AG04449 (cell line): ENCODE measurements at places on chromosomes 2 and 18.

DNA sequence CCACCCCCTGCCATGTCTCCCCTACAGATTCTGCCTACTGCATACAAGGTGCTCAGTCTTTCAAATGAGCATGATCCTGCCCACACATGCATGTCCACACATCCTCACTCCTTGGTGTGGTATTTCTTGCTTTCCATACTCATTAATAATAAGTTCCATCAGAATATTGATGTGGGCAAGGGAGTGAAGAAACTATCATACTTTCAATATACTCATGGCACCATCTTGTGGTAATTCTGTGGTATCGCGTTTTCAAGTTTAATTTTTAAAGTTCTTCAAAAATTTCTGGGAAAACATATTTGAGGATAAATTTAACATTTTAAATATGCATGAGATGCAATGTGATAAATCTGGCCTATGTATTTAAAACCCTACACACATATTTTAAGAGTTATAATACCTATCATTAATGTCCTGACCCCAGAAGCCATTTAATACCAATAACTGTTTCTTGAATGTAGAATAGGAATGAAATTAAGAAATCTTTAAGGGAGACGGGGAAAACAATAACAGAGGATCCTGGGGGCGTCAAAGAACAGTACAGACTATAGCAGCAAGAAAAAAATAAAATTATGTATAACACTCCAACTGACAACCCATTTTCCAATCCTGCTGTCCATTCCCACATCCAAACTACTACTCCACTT, 110.1 kb downstream of the ZNF385B start:
- DNase-seq = no peak

DNA sequence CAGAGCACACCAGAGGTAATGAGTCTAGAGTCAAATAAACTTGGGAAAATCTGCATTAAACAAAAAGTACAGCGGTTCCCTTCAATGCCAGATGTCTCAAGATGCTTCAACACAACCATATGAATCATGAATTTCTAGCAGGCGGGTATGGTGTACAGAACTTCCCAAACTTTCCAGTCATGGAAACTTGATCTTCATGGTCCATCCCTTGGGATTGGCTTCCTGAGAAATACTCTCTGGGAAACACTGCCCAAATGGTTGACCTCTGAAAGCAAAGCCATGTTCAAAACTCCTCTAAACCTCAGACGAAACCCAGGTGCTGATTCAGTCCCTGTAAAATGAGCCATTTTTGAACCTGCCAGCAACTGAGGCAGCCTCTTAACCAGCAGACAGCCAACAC, 16.4 kb upstream of the TMEM247 start:
- DNase-seq = no peak

DNA sequence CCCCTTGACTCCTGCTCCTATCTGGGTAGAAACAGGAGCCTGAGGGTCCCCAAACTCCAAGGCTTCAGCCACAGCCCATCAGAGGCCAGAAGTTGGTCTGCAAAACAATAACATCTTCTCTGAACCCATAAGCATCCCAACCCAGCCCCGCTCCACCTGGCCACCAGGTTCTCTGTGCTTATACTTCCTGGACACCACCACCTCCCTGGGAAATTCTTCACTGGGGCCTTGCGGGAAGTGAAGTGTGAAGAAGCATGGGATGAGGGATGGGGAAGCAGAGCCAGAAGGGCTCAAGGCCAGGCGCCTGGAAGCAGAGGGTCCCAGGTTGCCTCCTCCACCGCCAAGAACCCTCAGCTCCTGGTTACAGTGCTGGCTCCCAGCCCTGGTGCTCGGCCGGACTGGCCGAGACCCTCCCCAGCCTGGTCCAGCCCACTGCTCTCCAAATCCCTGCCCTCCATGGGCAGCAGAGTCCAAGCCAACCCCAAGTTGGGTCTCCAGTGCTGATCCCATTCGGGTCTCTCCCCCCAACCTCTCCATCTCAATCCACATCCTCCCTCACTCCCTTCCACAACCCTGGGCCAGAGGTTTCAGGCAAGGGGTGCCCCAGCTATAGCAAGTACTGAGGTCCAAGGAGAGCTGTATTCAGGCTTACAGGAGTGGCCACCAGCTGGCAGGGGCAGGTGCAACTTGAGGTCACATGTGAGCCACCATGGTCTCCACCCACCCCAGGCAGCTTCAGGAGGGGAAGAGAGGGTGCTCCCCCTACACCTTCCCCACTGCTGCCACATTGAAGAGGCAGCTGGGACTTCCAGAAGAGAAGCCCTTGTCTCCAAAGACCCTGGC, 60.7 kb downstream of the TNS1 start:
- DNase-seq = no peak

DNA sequence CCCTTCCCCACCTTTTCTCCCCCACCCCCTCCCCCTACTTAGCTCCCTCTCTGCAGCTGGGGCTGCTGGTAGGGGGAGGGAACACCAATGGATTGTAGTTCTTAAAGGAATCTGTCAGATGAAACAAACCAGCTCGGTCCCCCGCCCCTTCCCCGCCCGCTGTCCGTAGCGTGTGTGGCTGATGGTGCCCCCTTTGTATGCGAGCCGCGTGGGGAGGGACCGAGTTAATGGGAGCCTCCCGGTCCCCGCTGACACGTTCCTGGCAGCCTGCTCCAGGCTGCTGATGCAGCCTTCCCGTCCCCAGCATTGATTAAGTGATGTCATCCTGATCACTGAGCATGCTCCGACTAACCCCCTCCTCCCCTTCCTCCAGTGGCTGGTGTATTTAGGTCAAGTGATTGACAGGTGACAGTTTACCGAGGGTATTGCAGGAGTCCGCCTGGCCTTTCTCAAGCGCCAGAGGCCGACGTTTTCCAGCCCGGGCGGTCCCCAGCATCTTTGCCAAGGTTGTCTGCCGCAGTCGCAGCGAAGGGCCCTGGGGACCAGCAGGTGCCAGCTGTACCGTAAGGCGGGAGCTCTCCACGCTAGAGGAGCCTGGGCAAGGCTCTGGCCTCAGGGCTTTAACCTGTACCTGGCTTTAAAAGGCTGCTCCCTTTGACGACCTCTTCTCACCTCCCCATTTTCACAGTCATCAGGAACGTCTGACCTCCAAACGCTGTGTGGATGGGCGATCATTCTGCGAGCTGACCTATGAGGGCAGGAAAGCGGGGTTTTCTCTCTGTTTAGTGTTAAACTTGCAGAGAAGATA, 1.8 kb downstream of the KIF5C start:
- no peak for DNase-seq

- no peak for DNase-seq
Observed at GRCh38 chr18:78726326-78727056, 253.1 kb upstream of the SALL3 start.

- DNase-seq = no peak
Observed at GRCh38 chr2:176107731-176108181, 676 bp downstream of the HOXD11 start.

- no peak for DNase-seq
Observed at GRCh38 chr2:124664363-124664762, 639.3 kb downstream of the CNTNAP5 start.

DNA sequence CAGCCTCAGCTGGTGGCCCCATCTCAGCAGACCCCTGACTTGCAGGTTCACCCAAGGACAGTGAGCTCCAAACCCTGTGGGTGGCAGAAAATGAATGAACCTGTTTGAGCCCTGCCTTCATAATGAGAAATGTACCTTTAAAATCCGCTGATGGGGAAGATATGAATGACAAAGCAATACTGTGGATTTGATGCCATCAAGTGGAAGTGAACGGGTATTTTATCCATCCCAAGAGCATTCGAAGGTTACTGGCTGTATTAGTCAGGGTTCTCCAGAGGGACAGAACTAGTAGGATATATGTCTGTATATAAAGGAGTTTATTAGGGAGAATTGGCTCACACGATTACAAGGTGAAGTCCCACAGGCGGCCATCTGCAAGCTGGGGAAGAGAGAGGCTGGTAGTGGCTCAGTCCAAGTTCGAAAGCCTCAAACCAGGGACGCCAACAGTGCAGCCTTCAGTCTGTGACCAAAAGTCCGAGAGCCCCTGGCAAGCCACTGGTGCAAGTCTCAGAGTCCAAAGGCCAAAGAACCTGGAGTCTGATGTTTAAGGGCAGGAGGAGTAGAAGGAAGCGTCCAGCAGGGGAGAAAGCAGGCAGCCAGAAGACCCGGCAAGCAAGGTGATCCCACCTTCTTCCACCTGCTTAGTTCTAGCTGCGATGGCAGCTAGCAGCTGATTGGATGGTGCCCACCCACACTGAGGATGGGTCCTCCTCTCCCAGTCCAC, 32.1 kb downstream of the TOGARAM2 start:
- no peak for DNase-seq

GRCh38 chr18:30970196-30970816, 72.2 kb downstream of the DSC3 start:
- DNase-seq = no peak

DNA sequence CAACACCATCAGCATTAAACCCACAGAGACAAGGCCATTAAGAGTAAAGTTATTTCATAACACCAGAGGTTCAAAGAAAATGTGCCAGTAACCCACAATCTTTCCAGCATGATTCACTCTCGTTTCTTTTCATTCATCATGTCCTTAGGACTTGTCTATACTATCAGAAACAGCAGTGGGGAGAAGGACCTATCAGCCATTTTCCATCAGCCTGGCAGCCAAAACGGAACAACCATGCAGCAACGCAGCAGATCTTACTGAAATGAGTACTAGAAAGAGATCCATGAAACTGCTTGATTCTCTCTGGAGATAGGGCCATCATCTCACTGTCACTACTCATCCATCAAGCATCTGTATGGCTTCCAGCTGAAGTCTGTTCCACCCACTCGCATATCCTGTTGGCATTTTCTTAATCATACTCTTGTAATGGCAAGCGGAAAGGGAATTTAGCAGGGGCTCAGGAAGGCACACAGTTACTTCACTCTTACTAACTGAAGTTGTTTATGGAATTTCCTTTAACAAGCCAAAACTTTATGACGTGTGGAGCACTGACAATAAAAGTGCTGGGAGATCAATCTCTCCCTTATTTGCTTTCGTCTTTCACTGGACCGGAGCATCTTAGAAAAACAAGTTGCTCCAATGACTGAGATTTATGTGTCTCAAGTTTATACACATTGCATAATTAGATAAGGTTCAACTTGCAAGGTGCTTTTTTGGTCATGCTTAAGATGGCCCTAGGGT, 69.7 kb downstream of the EPHA4 start:
- DNase-seq = peak; percentile 34

- no peak for DNase-seq
Observed at GRCh38 chr2:223815884-223816570, 21.4 kb downstream of the AP1S3 start.

GRCh38 chr2:67565761-67566160, 168.6 kb downstream of the ETAA1 start:
- DNase-seq = no peak

DNA sequence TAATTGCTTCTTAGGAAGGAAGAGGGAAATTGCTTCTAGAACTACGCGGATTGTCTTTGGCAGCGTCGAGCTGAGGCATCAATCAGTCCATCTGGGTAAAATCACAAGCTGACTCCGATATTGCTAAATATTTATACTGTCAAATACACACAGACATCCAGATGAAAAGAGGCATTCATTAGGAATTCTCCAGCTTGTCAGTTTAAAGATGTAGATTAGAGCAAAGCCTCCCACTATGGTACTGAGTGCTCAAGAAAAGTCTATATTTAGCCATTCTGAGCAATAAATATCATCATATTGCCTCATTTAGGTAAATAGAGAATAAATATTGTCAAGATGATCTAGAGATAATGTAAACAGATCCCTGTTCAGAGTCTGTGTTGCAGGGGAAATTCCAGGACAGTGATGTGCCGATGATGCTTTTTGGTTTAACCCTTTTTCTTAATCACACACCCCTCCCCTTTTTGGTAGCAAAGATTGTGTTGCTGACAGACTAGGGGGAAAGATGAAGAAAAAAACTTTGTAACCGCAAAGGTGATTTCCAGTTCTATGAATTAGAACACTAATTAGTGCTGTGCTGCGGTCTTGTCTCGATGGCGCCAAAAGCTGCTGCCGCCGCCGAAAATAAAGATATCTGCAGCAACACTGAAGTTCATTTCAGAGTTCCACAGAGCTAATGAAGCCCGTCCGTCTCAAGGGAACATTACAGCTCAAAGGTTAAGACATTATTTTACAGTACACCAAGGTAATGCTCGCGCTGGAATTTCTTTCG, 171.8 kb downstream of the PTGR3 start:
- no peak for DNase-seq

DNA sequence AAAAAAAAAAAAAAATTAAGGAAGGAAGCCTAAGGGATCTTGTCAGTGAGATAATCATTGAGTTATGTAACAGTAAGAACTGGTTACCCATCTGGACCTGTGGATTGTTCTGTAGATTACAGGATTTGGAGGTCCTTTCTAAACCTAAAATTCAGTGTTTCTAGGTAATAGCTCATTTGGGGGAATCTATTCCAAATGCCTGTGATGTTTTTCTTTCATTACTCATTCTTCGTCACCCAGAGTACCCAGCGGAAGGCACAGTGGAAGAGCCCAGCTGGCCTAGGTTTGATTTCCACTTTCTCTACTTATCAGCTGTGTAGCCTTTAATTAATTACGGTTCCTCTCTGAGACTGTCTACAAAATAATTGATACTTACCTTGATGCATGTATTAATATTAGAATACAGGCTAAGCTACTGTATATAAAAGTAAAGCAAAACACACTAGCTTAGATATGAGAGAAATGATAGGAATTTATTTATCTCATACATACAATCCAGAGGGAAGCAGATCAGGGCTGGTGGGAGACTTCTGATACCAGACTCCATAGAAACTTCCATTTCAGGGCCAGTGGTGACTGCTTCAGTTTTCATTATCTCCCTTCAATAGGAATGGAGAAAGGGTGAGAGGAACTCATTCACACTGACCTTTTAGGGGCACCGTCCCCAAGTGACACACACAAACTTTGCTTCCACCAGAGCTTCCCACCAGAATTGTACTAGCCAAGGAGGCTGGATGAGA, 115.8 kb upstream of the NOSTRIN start:
- no peak for DNase-seq

DNA sequence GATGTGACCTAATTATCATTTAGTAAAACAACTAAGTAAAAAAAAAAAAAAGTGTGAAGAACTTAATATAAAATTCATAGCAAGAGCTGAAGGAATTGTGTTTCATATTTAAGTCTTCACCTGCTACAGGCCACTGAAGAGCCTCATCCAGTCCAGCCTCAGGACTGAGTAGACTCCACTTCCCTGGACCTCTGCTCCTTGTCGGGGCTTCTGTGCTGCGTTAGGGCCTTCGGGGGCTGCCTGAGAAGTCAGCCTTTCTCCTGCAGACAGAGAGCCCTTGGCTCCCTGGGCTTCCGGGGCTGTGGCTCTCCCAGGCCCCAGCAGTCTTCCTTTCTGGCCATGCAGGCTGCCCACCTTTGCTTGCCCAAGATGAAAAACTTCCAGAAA, 95.5 kb downstream of the MTCL1 start:
- no peak for DNase-seq

- no peak for DNase-seq
Observed at GRCh38 chr2:27288610-27289009, 6.4 kb downstream of the TRIM54 start.

GRCh38 chr2:18057657-18058056, 179.2 kb downstream of the KCNS3 start:
- no peak for DNase-seq

- no peak for DNase-seq
Observed at GRCh38 chr18:8776013-8776943, 70.9 kb downstream of the MTCL1 start.
